ENCODE measurements at places on chromosomes 3 and 15. TPM values are rescaled to one million over a fixed set of nuclear protein-coding genes. Genes with fewer than 3 reads are reported as not detected.

SAXO2 gene
- 5.7 TPM for total RNA-seq

PATL2 gene
- total RNA-seq = 1.2 TPM

ARGFX gene
- not detected for total RNA-seq

MOBP gene
- not detected for total RNA-seq

RMDN3 gene
- 21.5 TPM for total RNA-seq

EEF1AKMT4 gene
- total RNA-seq = 10.5 TPM

IL17RB gene
- total RNA-seq = 8.3 TPM

GOLGA6A gene
- total RNA-seq = 0.39 TPM

MAN2A2 gene
- 44.9 TPM for total RNA-seq

APEH gene
- 246 TPM for total RNA-seq

KLHL40 gene
- total RNA-seq = not detected

- H3K4me3 ChIP-seq = no peak overlapping the region
- H3K36me3 ChIP-seq = no peaks in the 10 kb centered on the region
- no peak for DNase-seq
- H3K4me1 ChIP-seq = peaks cover 22% of the 10 kb centered on the region
- no peak overlapping the region for H3K27ac ChIP-seq
Observed at GRCh38 chr3:185332026-185332735, 30.8 kb upstream of the MAP3K13 start.

DNA sequence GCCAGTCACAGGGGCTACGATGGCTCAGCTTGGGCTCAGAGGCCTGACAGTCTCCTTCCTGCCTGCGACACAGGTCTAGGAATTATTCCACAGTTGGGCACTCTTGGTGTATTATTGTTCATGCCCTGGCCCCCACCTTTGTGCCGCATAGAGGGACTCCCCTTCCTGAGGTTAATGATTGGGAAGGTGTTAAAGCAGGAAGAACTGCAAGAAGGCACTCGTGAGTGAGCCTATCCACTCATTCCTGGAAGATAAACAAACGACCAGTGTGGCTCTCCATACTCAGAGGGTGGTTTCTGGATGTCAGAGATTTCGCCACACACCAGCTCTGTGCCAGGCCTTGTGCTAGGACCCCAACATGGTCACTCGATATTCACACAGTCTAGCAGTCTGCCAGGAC is 12.3 kb downstream of the LIPC start:
- no peak overlapping the region for H3K4me3 ChIP-seq
- no peak overlapping the region for H3K27ac ChIP-seq
- H3K4me1 ChIP-seq = peaks cover 35% of the 10 kb centered on the region
- H3K36me3 ChIP-seq = no peaks in the 10 kb centered on the region
- no peak for DNase-seq
- no peaks in the 10 kb centered on the region for H3K27me3 ChIP-seq

GRCh38 chr3:110420158-110420641 is 651.4 kb upstream of the NECTIN3 start:
- no peaks in the 10 kb centered on the region for H3K27me3 ChIP-seq
- peaks cover 20% of the 10 kb centered on the region for H3K36me3 ChIP-seq
- peak overlapping the region; percentile 61 for H3K27ac ChIP-seq
- peak overlapping the region; percentile 39 for H3K4me3 ChIP-seq
- H3K4me1 ChIP-seq = peaks cover 21% of the 10 kb centered on the region
- peak; percentile 64 for DNase-seq

DNA sequence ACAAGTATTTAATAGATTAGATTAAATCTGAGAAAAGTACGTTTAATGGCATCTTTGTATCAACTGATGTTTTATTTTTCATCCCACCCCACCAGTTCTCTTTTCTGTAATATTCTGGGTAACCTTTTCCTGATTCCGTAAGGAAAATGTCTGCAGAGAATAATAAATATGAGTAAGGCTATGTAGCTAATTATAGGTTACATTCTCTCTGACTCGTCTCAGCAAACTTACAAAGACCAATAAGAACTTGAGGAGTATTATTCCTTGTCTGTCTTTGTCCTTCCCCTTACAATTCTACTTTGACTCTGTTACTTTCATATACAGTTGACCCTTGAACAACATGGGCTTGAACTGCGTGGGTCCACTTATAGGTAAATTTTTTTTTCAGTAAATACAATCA is 12.1 kb downstream of the SNAP23 start:
- no peaks in the 10 kb centered on the region for H3K36me3 ChIP-seq
- no peaks in the 10 kb centered on the region for H3K27me3 ChIP-seq
- no peak for DNase-seq
- peaks cover 6% of the 10 kb centered on the region for H3K4me1 ChIP-seq
- H3K4me3 ChIP-seq = no peak overlapping the region
- no peak overlapping the region for H3K27ac ChIP-seq

- no peaks in the 10 kb centered on the region for H3K27me3 ChIP-seq
- H3K4me1 ChIP-seq = no peaks in the 10 kb centered on the region
Observed at GRCh38 chr3:8472549-8472948, 29.1 kb upstream of the LMCD1 start.

GRCh38 chr3:71251156-71251775 is 332.3 kb downstream of the FOXP1 start:
- H3K4me1 ChIP-seq = no peaks in the 10 kb centered on the region
- H3K36me3 ChIP-seq = no peaks in the 10 kb centered on the region
- H3K4me3 ChIP-seq = no peak overlapping the region
- H3K27me3 ChIP-seq = no peaks in the 10 kb centered on the region

DNA sequence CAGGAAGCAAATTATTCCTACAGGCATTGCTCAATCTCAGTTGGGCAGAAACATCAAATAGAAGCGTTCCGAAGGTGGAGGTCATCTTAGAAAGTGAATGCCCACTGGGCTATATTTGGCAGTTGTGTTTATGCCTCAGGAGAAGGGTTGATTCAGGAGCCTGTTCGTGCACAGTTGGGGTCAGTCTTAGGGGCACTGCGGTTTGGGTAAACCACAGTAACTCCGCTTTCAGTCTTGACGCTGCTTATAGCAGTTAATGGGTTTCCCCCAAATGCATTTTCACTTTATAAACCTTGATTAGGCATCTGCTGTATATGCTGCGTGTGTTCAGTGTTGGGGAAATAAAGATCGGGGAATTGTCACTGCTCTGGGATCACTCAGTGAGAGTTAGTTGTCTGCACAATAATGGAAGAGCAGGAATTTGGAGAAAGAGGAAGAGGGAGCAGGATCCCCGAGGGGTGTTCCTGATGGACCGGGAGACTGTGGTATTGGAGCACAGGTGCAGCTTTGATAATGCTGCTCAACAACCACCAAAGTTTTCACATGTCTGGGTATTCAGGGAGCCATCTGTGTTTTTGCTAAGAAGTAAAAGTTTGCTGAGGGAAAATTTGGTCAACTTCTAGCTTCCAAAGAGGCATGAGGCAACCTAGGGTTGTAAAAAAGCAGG is 124.3 kb upstream of the EIF1B start:
- H3K36me3 ChIP-seq = no peaks in the 10 kb centered on the region
- no peak overlapping the region for H3K4me3 ChIP-seq
- no peaks in the 10 kb centered on the region for H3K27me3 ChIP-seq
- no peak for DNase-seq
- no peaks in the 10 kb centered on the region for H3K4me1 ChIP-seq

DNA sequence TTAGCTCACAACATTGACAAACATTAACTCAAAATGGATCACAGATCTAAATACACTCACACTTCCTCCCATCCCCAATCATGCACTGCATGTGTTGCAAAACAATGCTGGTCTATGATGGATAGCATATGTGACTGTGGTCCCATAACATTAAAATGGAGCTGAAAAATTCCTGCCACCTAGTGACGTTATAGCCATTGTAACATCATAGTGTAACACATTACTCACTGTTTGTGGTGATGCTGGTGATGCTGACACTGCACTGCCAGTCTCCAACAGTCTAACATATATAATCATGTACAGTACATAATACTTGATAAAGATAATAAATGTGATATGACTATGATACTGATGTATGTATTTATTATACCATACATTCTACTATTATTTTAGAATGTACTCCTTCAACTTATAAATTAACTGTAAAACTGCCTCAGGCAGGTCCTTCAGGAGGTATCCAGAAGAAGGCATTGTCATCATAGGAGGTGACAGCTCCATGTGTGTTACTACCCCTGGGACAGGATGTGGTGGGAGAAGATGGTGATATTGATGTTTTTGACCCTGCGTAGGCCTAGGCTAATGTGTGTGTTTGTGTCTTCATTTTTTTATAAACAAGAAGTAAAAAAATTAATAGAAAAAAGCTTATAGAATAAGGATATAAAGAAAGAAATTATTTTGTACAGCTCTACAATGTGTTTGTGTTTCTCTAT is 41.3 kb downstream of the TXNRD3 start:
- no peaks in the 10 kb centered on the region for H3K4me1 ChIP-seq
- H3K4me3 ChIP-seq = no peak overlapping the region
- no peaks in the 10 kb centered on the region for H3K27me3 ChIP-seq
- no peak for DNase-seq
- H3K27ac ChIP-seq = no peak overlapping the region

- no peak overlapping the region for H3K4me3 ChIP-seq
- H3K27me3 ChIP-seq = no peaks in the 10 kb centered on the region
- H3K4me1 ChIP-seq = 0 out of 2 replicates have a peak, but pooled peaks cover 3% of the 10 kb centered on the region
- no peak for DNase-seq
- no peaks in the 10 kb centered on the region for H3K36me3 ChIP-seq
Observed at GRCh38 chr3:52503788-52504424, 8.8 kb downstream of the STAB1 start.

DNA sequence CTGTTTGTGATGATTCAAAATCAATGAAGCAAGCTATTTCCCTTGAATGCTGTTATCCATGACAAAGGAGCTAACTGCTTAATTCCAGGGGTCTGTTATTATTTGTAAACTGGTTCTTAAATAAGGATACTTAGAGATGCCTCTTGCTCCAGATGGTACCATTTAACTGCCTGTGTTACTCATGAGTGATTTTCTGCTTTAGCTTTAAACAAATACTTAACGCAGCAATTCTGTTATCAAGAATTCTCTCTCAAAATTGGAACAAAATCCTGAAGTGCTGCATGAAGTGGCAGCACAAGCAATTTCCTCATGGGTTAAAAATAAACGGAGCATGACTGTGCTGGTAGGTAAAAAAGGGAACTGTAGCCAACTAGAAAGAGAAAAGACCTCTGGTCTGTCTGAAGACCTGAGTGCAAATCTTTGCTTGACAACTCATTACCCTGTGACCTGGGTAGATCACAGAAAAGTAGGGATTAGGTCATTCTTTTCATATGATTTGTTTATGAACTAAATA is 62.5 kb upstream of the GBE1 start:
- H3K4me1 ChIP-seq = no peaks in the 10 kb centered on the region
- no peak overlapping the region for H3K27ac ChIP-seq
- no peak overlapping the region for H3K4me3 ChIP-seq
- H3K36me3 ChIP-seq = no peaks in the 10 kb centered on the region
- H3K27me3 ChIP-seq = no peaks in the 10 kb centered on the region

GRCh38 chr3:169203631-169204550 is 459.6 kb downstream of the MECOM start:
- no peaks in the 10 kb centered on the region for H3K27me3 ChIP-seq
- no peak for DNase-seq
- no peaks in the 10 kb centered on the region for H3K4me1 ChIP-seq
- H3K4me3 ChIP-seq = no peak overlapping the region
- H3K36me3 ChIP-seq = no peaks in the 10 kb centered on the region

- H3K4me1 ChIP-seq = peaks cover 7% of the 10 kb centered on the region
- no peak overlapping the region for H3K4me3 ChIP-seq
Observed at GRCh38 chr3:10263646-10264363, 15.5 kb downstream of the TATDN2 start.

DNA sequence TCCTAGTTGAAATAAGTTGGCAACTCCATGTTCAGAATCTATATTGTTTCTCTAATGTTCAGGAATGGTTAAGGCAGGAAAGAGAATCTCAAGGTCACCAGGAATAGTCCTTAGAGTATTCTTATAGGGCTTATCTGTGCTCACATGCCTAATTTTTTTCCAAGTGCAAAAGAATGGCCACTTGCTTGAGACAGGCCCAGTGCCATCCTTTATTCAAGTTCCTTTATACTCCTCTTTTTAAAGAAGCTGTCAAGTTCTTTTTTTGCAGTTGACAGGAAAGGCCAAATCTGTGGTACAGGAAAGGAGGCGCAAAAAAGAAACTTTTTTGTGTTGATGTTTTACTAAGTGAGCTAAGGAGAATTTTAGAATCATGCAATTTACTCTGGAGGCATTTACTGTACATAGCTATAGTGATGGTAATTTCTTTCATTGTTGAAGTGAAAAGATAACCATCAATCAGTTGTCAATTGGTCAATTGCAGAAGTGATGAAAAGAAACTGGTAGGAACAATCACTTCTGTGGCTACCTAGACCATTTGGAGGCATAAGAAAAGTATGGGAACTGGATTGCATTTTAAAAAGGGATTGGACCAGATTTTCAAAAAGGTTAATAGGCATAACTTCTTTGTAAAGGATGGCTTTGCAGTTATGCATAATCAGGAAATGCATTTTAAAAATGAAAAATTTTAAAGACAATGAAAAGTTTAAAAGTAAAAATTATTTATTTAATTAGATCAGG is 102.5 kb upstream of the SOX2 start:
- no peak overlapping the region for H3K27ac ChIP-seq

- H3K36me3 ChIP-seq = no peaks in the 10 kb centered on the region
- H3K27me3 ChIP-seq = no peaks in the 10 kb centered on the region
- DNase-seq = no peak
- H3K4me1 ChIP-seq = no peaks in the 10 kb centered on the region
- no peak overlapping the region for H3K4me3 ChIP-seq
Observed at GRCh38 chr3:143526011-143526545, 322.2 kb downstream of the SLC9A9 start.

DNA sequence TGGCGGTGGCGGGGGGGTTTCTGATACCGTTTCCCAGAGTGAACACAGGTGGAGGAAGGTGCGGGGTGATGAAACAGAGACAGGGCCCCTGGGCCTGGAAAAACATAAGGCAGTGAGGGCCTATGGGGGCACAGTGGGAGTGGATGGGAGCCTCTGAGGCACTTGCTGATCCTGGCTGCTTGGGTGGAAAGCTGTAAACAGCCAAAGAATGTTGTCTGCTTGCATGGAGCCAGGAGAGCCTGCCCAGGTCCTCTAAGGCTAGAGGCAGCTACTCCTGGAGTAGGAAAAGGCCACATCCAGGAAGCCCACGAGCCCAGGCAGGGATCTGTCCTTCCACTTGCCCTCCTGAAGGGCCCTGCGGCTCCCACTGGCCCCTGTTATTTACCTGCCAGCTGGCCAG is 2.9 kb upstream of the SEMA3B start:
- H3K4me3 ChIP-seq = peak overlapping the region; percentile 56
- DNase-seq = no peak
- H3K4me1 ChIP-seq = peaks cover 97% of the 10 kb centered on the region

- peaks cover 31% of the 10 kb centered on the region for H3K4me1 ChIP-seq
- H3K36me3 ChIP-seq = no peaks in the 10 kb centered on the region
- no peaks in the 10 kb centered on the region for H3K27me3 ChIP-seq
- DNase-seq = peak; percentile 58
- peak overlapping the region; percentile 27 for H3K4me3 ChIP-seq
- H3K27ac ChIP-seq = peak overlapping the region; percentile 6
Observed at GRCh38 chr15:29844290-29844903, 22.1 kb upstream of the TJP1 start.

DNA sequence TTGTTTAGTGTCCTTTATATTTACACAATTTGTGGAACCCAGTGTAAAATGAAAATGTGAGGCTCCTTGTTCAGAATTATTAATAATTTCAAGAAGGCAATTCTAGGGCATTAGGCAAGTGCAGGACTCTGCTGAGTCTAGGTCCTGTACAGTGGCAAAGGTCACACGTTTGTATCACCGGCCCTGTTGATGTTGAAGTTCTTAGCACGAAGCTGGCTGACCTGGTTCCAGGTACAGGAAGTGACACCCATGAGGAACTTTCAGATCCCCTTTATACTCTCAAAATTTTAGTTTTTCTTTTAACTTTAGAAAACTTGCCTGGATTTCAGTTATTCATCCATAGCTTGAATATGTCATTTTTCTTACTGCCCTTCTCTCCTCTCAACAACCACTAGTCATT is 349.4 kb downstream of the CNTN6 start:
- H3K36me3 ChIP-seq = no peaks in the 10 kb centered on the region
- no peaks in the 10 kb centered on the region for H3K4me1 ChIP-seq
- DNase-seq = no peak
- H3K27ac ChIP-seq = no peak overlapping the region
- H3K4me3 ChIP-seq = no peak overlapping the region

Measured in HCT116 (cell line).